ENCODE measurements at places on chromosomes 16 and 17.

- DNase-seq, result no peak
These were observed 19.1 kb upstream of the DOC2B start for GRCh38 chr17:200586-200985.

DNA sequence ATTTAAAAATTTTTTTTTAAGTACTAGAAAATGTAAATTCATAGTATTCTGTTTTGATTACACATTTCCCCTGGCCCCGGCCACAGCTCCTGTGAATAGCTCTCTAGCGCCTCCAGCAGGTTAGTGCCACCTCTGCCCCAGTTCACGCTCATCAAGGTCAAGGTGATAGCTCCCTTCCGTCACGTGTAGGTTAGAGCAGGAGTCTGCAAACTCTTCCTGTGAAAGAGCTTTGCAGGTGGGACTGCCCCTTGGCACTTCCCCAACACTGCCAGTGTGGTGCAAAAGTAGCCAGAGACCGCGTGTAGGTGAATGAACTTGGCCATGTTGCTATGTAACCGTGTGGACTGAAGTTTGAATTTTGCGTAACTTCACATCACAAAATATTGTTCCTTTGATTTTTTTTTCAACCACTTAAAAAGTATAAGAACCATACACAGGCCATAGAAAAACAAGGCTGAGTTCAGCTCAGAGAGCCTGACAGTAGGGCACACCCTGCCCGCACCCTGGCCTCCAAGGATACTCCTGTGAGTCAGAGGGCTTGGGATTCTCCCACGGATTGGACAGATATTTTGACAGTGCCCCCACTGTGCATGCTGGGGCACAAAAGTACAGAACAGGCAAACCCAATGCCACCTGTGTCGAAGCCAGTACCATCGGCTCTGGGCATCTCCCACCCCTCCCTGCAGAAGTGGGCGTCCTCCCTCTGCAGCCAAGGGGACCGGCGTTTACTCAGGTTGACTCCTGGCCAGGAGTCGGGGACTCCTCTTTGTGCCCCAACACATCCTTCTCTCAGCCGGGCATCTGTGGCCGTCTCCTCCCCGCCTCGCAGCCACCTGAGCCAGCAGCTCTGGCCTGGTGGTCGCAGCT is 92.0 kb upstream of the CHMP6 start:
- peak; percentile 76 for DNase-seq

DNA sequence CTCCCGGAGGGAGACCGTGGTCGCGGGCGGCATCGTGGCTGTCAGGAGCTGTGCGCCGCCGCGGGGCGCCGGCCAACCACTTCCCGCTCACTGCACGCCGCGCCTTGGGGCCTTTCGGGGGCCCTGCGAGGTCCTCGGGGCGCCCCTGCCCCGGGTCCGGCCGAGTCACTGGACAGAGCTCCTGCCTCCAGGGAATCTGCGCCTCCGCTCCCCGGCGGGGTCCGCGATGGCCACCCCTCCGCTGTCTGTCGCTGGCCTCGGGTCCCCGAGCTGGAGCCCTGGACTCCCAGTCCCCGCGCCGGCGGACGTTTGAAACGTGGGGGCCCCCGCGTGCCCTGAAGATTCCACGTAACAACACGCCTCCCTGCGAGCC is at the start of gene QRICH2:
QRICH2 (minus strand) TSS at position 311 of the 373 bp plus-strand sequence; CDS start at position 33, 278 bp downstream.
- no peak for DNase-seq

DNA sequence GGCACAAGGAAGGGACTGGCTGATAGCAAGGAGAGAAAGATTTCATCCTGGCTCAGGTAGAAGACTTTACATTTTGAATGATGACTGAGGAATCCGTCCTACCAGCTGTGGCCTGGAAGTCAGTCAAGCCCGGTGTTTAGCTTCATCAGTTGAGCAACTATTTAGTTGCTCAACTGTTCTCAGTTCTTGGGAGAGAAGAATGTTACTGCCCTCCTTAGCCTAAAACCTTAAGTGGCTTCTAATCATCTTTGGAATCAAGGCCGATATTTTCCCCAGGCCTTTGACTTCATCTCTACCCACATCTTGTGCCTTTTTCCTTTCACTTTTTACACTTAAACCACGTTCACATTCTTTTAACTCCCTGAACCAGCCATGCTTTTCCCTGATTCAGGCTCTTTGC is 17.3 kb upstream of the RBL2 start:
- DNase-seq, result no peak

DNA sequence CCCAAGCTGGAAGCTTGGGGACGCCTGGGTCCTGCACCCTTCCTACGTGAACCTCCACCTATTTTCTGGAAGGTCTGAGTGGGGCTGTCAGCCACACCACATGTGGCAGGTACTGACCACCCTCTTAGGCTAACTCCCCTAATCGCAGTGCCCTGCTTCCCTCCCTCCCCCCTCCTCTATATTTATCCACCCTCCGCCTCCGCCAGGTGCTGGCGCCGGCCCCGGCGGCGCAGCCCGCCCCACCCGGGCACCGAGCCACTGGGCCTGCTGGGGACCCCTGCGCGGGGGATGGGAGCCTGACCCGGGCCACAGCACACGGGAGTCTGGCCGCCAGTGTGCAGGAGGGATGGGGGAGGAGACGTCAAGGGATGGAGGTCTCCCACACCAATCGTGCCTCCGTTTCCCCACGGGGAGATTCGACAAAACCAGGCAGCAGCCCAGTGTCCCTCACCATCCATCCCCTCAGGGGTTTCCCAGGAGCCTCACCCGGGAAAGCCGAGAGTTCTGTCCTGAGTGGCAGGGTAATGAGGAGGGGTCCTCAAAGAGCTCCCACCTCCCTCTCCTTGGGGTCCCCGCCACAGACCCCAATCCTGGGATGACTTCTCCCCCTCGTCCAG is 1.3 kb downstream of the PLEKHH3 start:
- DNase-seq, result no peak

DNA sequence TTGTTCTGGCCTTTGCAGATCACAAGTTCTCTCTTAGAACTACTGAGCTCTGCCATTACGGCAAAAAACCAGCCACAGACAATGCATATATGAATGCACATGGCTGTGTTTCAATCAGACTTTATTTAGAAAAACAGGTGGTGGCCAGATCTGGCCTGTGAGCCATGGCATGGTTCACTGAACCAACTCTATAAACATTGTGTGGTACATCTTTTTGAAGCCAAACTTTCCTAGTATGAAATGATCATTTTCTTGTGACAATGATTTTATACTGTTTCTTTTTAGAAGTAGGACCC is 65.9 kb upstream of the AMZ2 start:
- DNase-seq, result no peak

- peak; percentile 71 for DNase-seq
These were observed 63.1 kb downstream of the MYO18A start for GRCh38 chr17:29116804-29117753.

DNA sequence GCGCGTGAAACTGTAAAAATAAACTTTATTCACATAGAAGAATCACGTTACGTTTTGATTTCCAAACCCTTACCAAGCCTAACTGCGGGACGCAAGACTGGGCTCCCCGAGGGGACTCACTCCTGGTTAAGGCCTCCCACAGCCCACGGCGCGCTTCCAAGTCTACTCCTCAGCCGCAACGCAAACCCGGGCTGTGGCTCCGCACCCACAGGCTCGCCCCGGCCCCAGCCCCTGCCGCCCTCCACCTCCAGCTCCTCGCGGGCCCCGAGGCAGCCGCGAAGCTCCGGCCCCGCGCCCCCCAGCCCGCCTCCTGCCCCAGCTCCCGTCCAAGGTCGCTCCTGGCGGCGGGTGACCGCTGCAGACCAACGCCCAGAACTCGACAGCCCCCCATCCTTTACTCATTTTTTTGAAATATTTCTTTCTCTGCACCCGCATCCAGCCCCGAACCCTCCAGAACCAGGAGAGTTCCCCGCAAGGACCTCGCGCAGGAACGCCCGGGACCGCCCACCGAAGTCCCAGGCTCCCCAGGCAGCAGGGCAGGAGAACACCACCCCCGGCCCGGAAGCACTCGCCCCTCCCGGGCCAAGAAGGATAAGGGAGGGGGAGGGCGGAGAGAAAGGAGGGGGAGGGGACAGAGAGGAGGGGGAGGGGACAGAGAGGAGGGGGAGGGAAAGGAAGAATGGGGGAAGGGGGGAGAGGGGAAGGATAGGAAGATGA is 912 bp downstream of the USP22 start:
- DNase-seq, result peak; percentile 68

DNA sequence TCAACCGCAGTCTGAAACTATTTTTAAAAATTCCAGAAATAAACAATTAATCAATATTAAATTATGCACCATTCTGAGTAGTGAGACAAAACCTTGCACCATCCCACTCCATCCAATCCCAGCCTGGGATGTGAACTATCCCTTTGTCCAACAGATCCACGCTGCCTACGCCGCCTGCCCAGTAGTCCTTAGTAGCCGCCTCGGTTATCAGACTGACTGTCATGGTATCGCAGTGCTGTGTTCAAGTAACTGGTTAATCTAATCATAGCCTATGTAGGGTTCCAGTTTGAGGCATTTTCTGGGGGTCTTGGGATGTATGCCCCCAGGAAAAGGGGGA is 437.7 kb downstream of the HS3ST3B1 start:
- no peak for DNase-seq

DNA sequence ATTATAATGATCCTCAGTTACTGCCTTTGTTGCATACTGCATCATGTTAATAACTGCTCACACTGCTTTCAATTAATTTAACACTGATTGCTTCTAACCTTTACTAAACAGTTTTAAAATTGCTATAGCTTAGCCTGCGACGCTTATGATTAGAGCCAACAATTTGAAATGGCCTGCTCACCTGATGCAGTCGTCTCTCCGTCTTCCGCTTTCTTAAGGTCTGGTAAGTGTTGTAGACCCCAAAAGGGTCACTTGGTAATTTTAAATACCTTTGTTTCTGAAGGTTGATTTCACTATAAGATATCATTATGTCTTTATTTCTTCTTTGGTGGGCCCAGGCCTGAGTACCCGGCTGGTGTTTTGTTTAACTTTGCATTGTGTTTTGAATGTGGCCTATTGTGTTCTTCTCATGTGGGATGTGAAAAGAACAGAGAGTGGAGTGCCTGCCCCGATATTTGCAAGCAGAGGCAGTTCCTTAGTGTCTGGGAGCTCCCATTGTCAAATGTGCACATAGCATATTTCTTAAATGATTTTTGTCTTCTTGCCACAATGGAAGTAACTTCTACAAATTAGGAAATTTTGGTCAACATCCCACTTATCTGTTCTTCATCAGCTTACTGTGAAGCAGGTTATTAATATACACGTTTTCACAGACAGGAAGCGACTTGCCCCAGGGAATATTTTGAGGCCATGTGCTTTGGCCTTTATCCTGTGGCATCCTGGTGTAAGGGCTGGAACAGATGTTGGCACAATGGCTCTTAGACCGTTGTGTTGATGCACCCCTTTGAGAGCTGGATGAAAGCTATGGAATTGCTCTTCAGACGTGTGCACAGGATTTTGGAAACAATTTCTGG is 2.9 kb downstream of the PHKB start:
- no peak for DNase-seq

- no peak for DNase-seq
These were observed 310.0 kb downstream of the SOX9 start for GRCh38 chr17:72430611-72431432.

GRCh38 chr17:80949451-80950421 is 41.9 kb upstream of the CHMP6 start:
- no peak for DNase-seq

GRCh38 chr17:39533891-39534290 is 72.6 kb downstream of the CDK12 start:
- DNase-seq, result no peak

Measured in activated T-cell treated with anti-CD3 and anti-CD28 coated beads for 48 hours (primary cell).